ENCODE measurements at places on chromosomes 1 and 21. TPM values are rescaled to one million over a fixed set of nuclear protein-coding genes. Genes with fewer than 3 reads are reported as not detected.

GRCh38 chr1:11784993-11785769 lies 20.6 kb downstream of the MTHFR start:
- peak; percentile 78 for DNase-seq

- peak; percentile 61 for DNase-seq
Observed at GRCh38 chr21:35737899-35738346, 322.4 kb downstream of the SETD4 start.

- peak; percentile 38 for DNase-seq
Observed at GRCh38 chr1:54012863-54013262, 5.1 kb downstream of the LDLRAD1 start.

DNA sequence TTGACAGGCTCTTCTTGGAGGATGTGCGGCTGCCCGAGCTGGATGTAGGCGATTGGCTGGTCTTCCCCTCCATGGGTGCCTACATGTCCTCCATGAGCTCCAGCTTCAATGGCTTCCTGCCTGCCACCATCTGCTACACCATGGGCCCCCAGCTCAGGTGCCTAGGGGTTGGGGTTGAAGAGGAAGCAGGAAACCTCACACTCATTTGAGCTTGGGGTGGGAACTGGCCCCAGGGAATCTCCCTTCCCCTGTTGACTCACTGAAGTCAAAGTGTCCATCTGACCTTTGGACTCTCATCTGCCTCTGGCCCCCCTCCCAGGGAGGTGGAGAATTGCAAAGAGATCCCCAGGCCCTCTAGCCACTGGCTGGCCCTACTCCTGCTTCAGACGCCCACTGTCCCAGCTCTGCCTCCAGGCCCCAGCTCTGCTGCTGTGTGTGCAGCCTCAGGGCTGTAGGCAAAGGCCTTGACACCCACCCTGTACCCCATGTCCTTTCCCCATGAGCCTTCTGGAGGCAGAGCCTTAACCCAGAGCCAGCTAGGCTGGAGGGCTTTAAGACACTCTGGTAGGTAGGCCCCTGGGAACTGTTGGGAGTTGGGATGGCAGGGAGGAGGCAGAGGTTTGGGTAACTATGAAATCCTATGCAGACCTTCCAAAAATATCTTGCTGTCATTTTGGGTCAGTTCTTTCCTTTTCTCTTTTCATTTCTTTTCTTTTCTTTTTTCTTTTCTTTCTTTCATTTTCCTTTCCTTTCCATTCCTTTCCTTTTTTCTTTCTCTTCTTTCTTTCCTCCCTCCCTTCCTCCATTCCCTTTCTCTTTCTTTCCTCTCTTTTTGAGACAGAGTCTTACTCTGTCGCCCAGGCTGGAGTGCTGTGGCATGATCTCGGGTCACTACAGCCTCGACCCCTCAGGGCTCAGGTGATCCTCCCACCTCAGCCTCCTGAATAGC lies 66.9 kb upstream of the TINAGL1 start:
- no peak for DNase-seq

- no peak for DNase-seq
Observed at GRCh38 chr21:17697473-17697872, 84.8 kb upstream of the BTG3 start.

- no peak for DNase-seq
Observed at GRCh38 chr21:31557421-31558188, 101.9 kb upstream of the SOD1 start.

GRCh38 chr1:19353596-19353995 lies 41.5 kb downstream of the SLC66A1 start:
- DNase-seq, result no peak

GRCh38 chr1:19892628-19893168 lies 10.5 kb downstream of the OTUD3 start:
- no peak for DNase-seq

DNA sequence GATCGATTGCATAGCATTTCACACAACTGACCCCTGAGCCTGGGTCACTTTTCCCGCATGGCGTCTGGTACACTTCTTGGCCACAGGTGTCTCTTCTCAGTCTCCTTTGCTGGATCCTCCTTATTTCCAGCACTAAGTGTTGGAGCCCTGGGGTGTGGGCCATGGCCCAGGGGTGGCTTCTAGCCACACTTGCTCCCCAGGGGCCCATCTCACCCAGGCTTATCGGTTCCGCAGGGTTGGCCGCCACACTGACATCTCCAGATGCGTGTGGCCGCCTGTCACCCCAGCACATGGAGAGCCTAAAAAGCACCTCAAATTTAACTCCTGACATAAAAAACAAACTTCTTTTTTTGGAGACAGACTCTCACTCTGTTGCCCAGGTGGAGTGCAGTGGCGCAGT lies 2.4 kb downstream of the THAP3 start:
- DNase-seq, result no peak

DNA sequence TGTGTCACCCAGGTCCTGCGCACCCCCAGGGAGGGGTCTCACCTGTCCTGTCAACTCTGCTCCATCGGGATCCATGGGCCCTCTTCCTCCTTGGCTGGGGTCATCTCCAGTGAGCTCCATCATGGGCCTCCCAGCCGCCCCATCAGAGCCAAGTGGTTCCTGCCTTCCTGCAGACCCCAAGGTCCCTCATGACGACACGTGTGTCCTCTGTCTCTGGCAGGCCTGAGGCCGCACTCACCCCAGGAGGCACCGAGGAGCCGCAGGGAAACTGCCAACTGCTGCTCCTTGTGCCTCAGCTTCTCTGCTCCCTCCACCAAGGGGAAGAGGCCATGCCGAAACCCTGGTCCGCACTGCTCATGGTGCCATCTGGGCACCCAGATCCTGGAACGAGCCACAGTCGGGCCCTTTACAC lies 46.8 kb downstream of the COL18A1 start:
- no peak for DNase-seq

- no peak for DNase-seq
Observed at GRCh38 chr21:28892199-28893111, 100.2 kb downstream of the LTN1 start.

GRCh38 chr21:8994640-8995511 lies 1526.5 kb upstream of the TPTE start:
- DNase-seq, result no peak

DNA sequence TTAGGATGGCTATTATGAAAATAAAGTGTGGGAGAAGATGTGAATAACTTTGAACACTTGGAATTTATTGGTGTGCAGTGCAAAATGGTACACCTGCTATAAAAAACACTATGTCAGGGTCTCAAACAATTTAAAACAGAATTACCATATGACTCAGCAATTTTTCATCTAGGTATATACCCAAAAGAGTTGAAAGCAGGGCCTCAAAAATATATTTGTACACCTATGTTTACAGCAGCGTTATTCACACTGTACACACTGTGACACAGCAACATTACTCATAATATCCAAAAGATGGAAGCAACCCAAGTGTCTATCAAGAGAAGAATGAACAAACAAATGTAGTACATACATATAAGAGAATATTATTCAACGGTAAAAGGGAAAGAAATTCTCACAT lies 75.8 kb downstream of the SPATA6 start:
- no peak for DNase-seq

DNA sequence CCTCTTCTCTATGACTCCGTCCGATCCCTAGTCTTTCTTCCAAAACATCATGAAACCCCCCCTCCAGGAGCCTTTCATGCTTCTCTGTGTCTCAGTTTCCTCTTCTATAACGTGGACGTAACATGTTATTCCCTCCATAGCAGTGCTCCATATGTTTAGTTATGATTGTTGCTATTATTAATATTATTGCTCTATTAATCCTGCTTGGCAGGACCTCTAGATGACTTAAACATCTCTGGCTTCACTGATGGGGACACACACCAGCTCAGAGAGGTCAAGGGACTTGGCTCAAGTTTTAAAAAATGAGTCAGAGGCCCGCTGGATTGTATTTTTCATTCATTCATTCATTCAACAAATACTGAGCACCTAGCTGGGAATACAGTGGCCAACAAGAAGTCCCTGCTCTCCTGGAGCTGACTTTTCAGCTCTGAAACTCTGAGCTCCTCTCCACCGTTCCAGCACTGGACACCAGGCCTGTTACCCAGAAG lies 404 bp upstream of the CPLANE2 start:
- DNase-seq, result no peak

GRCh38 chr1:114345930-114346479 lies 165.0 kb downstream of the TRIM33 start:
- no peak for DNase-seq

The C1QA gene
- 107 TPM for total RNA-seq

The ADAM30 gene
- not detected for total RNA-seq

The MCOLN3 gene
- total RNA-seq, result 2.9 TPM

The HJV gene
- total RNA-seq, result 153 TPM
